Activated T-helper 1 cell treated with anti-CD3 and anti-CD28 coated beads, Interleukin-12 subunit alpha, Interleukin-12 subunit beta, Interleukin-2, Interleukin-4 antibody, amounts not matched to agents 30 ng/mL and 10 ng/mL and 1 ng/mL, durations not matched to agents 14 hours and 24 hours and 36 hours (primary cell): ENCODE measurements at places on chromosomes 2 and 18. TPM values are rescaled to one million over a fixed set of nuclear protein-coding genes. Genes with fewer than 3 reads are reported as not detected.

THSD7B gene
- total RNA-seq: not detected in 2 replicates

ZAP70 gene
- total RNA-seq: 302 and 313 TPM in 2 replicates

CTAGE1 gene
- total RNA-seq: not detected in 2 replicates

MAP3K19 gene
- not detected in 2 replicates for total RNA-seq

SP140L gene
- total RNA-seq: 57.4 and 57.8 TPM in 2 replicates

CYTIP gene
- total RNA-seq: 296 and 302 TPM in 2 replicates
